ENCODE measurements at places on chromosomes 12 and 14. TPM values are rescaled to one million over a fixed set of nuclear protein-coding genes. Genes with fewer than 3 reads are reported as not detected.

- no peak overlapping the region for H3K27ac ChIP-seq
- no peak overlapping the region for H3K4me3 ChIP-seq
- H3K27me3 ChIP-seq: no peaks in the 10 kb centered on the region
- H3K36me3 ChIP-seq: no peaks in the 10 kb centered on the region
- no peak for DNase-seq
These were observed 94.6 kb downstream of the PAX9 start for GRCh38 chr14:36756226-36756625.

DNA sequence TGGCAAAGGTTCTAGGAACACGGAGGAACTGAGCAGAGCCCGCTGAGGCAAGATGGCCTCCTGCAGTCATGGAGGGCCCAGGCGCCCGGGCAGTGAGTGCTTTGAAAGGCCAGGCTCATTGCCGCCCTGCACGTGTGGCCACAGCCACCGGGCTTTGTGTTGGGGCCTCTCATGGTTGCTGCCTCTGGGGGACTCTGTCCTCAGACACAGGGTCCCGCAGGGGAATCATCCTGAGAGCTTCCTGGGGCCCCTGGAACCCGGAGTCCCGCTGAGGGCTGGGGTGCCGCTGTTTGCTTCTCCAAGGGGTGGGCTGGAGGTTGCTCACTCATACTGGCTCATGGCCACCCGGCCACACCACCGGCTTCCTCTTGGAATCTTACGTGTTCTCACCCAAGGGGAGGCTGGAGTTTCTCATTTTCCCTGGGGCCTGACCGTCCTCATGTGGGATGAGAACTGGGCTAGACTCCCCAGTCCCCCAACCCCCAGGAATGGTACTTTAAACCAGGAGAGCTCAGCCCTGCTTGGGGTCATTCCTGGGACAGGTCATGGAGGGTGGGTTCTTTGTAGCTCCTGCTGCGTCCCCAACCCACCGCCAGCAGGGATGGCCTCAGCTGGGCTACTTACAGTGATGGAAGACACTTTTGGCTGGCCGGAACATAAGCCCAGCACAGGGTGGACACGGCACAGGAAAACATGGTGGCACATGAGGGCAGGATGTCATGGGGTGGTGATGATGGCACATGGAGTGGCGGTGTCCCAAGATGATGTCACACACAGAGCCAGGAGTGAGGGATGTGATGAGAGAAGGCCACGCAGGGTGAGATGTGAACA, 21.1 kb upstream of the LRTM2 start:
- no peaks in the 10 kb centered on the region for H3K27me3 ChIP-seq
- no peak overlapping the region for H3K27ac ChIP-seq
- H3K36me3 ChIP-seq: no peaks in the 10 kb centered on the region
- H3K4me1 ChIP-seq: peaks cover 2% of the 10 kb centered on the region
- no peak overlapping the region for H3K4me3 ChIP-seq

DNA sequence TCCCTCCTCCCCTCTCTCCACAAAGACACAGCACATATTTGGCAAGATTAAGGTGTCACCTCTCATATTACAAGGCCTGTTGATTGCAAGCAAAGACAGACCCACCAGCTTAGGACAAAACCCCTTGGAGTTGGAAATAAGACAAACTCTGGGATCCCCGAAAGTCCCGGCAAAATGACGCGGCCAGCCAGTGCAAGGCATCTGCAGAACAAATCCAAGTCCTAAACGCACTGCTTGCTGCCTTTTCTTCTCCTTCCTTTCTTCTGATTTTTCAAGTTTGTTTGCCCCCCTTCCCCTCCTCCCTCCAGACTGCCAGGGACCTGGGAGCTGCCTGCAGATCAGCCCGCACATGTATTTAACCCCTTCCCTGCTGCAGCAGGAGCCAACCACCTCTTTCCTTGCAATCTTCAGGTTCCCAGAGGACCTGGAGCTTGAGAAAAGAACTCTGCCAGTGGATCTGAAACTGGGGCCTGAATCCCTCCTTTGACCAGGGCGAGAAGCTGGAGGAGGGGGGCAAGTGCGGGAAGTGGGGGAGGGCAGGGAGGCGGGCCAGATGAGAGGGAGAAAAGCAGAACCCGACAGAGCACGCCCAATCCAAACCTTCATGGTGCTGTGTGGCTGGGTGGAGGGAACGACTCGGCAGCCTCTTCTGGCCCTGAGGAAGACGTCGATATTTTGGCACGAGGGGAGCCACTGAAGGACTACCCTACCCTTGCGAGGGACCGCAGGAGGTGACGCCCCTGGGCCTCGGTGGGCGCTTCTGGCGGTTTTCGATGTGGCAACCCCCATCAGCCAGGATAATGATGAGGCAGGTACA, 2.0 kb upstream of the NTF3 start:
- no peaks in the 10 kb centered on the region for H3K36me3 ChIP-seq
- H3K27me3 ChIP-seq: peaks cover 35% of the 10 kb centered on the region
- no peak overlapping the region for H3K4me3 ChIP-seq
- DNase-seq: no peak
- no peak overlapping the region for H3K27ac ChIP-seq

GRCh38 chr12:55711786-55712553, 3.9 kb upstream of the BLOC1S1 start:
- no peak for DNase-seq
- no peak overlapping the region for H3K4me3 ChIP-seq
- peaks cover 26% of the 10 kb centered on the region for H3K4me1 ChIP-seq

DNA sequence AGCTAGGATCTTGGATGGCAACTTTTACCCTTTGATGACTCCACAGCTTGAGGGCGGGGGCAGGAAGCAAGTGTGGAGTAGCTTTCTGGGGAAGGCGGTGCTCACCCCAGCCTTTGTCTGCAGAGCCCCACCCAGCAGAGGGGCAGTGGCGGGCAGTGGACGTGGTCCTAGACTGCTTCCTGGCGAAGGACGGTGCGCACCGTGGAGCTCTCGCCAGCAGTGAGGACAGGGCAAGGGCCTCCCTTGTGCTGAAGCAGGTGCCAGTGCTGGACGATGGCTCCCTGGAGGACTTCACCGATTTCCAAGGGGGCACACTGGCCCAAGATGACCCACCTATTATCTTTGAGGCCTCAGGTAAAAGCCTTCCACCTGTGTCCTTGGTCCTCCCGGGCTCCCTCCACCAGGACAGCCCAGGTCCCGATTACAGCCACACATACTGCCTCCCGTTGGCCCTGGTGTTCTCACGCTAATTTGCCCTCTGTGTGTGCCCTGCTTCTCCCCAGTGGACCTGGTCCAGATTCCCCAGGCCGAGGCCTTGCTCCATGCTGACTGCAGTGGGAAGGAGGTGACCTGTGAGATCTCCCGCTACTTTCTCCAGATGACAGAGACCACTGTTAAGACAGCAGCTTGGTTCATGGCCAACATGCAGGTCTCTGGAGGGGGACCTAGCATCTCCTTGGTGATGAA, 1.2 kb downstream of the TAPBPL start:
- H3K36me3 ChIP-seq: peaks cover 88% of the 10 kb centered on the region
- peak; percentile 59 for DNase-seq
- no peaks in the 10 kb centered on the region for H3K27me3 ChIP-seq
- peaks cover 63% of the 10 kb centered on the region for H3K4me1 ChIP-seq
- H3K4me3 ChIP-seq: peak overlapping the region; percentile 100

GRCh38 chr14:68612049-68612448, 180.8 kb downstream of the ZFP36L1 start:
- no peak overlapping the region for H3K4me3 ChIP-seq
- H3K27ac ChIP-seq: no peak overlapping the region
- DNase-seq: no peak
- H3K4me1 ChIP-seq: peaks cover 11% of the 10 kb centered on the region
- H3K36me3 ChIP-seq: peaks cover 15% of the 10 kb centered on the region

DNA sequence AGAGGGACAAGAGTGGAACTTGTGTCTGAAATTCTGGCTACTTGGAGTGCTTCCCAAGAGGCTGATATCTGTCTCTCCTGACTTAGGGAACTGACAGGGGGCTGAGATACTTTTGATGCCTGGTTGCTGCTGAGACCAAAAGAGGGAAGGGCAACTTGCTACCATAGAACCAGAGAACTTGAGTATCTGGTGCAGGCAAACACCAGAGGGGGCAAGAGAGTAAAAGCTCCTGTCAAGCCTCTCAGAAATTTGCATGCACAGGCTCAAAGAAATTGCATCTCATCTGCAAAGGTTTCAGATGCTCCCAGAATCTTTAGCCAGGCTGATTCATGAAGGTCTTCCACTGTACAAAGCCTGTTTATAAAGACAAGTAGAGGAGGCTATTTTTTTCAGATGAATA, 391.3 kb upstream of the FOXG1 start:
- H3K4me3 ChIP-seq: no peak overlapping the region
- no peak for DNase-seq
- H3K27ac ChIP-seq: no peak overlapping the region
- no peaks in the 10 kb centered on the region for H3K36me3 ChIP-seq
- no peaks in the 10 kb centered on the region for H3K27me3 ChIP-seq
- H3K4me1 ChIP-seq: no peaks in the 10 kb centered on the region

GRCh38 chr12:88420457-88420856, 159.8 kb downstream of the KITLG start:
- H3K27ac ChIP-seq: no peak overlapping the region
- H3K4me3 ChIP-seq: no peak overlapping the region
- no peaks in the 10 kb centered on the region for H3K27me3 ChIP-seq
- DNase-seq: no peak

Gene IKZF4
- 14.9 TPM for total RNA-seq

GRCh38 chr12:111437816-111438454, 32.2 kb downstream of the SH2B3 start:
- no peaks in the 10 kb centered on the region for H3K27me3 ChIP-seq
- H3K4me1 ChIP-seq: peaks cover 86% of the 10 kb centered on the region
- H3K27ac ChIP-seq: peak overlapping the region; percentile 6
- H3K4me3 ChIP-seq: no peak overlapping the region
- DNase-seq: no peak
- H3K36me3 ChIP-seq: peaks cover 22% of the 10 kb centered on the region

Gene RNASE3
- total RNA-seq: not detected

GRCh38 chr12:29438752-29439408, 57.9 kb upstream of the ERGIC2 start:
- no peak overlapping the region for H3K27ac ChIP-seq
- no peak overlapping the region for H3K4me3 ChIP-seq
- no peaks in the 10 kb centered on the region for H3K4me1 ChIP-seq
- no peak for DNase-seq
- peaks cover 10% of the 10 kb centered on the region for H3K27me3 ChIP-seq
- H3K36me3 ChIP-seq: no peaks in the 10 kb centered on the region

Gene AP1G2
- total RNA-seq: 166 TPM

- no peaks in the 10 kb centered on the region for H3K36me3 ChIP-seq
- DNase-seq: no peak
- no peak overlapping the region for H3K27ac ChIP-seq
- no peaks in the 10 kb centered on the region for H3K4me1 ChIP-seq
These were observed 73.2 kb upstream of the SCN8A start for GRCh38 chr12:51517800-51518199.

DNA sequence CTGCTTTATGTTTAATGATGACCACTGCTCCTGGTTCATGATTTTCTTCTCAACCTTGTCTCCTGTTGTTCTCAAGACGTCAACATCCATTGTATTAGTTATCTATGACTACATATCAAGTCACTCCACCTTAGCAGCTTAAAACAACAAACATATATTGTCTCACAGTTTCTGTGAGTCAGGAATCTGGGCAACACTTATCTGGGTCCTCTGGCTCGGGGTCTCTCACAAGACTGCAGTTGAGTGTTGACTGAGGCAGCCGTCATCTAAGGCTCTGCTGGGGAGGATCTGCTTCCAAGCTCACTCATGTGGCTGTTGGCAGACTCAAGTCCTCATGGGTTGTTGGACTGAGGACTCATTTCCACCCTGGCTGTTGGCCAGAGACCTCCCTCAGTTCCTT, 27.3 kb upstream of the FRS2 start:
- no peak overlapping the region for H3K4me3 ChIP-seq
- H3K27me3 ChIP-seq: peaks cover 1% of the 10 kb centered on the region
- H3K36me3 ChIP-seq: no peaks in the 10 kb centered on the region
- no peaks in the 10 kb centered on the region for H3K4me1 ChIP-seq

Gene CYP27B1
- total RNA-seq: 6.6 TPM

Gene KRT79
- 0.16 TPM for total RNA-seq

DNA sequence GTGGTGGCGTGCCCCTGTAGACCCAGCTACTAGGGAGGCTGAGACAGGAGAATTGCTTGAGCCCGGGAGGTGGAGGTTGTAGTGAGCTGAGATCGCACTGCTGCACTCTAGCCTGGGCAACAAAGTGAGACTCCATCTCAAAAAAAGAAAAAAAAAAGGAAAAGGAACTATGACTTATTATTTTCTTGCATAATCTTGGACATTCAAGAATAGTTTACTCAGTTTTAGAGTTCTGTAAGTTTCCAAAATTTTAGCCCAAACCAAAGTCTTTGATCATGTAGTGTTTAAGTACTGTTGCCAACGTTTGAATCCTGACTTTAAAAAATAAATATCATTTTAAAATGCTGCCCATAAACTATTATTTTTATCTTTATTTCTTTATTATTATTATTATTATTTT, 6.2 kb downstream of the PSMA6 start:
- H3K27ac ChIP-seq: no peak overlapping the region
- peaks cover 75% of the 10 kb centered on the region for H3K4me1 ChIP-seq
- DNase-seq: no peak
- no peak overlapping the region for H3K4me3 ChIP-seq
- H3K36me3 ChIP-seq: peaks cover 50% of the 10 kb centered on the region
- H3K27me3 ChIP-seq: no peaks in the 10 kb centered on the region

DNA sequence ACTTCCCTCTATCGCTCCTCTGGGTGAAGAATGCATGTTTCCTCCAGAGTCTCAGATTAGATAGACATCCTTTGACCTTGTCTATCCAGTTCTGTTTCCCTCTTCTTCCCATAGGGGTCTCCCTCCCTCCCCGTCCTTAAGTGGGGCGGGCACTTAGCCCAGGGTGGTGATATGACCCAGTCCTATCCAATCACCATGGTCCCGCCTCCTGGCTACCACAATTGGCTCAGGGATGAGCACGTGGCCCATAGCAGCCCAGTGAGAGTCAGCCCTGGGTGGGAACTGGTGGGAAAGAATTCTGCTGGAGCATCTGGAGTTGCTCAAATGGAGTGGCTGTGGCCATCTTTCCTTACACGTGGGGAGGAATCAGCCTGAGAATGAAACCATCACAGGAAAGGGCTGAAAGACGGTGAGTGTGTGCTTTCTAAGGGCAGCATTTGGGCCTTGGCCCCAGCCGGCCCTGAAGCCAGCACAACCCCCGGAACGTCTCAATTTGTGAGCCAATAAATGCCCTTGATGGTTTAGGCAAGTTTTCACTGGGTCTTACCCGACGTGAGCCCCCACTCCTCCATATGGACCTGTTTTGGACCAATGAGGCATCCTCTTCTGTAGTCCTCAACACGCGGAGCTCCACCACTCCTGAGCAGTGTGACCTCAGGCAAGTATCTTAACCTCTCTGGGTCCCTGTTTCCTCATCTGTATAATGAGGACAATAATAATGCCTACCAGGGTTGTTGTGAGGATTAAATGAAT, 14.4 kb upstream of the MLXIP start:
- no peak overlapping the region for H3K4me3 ChIP-seq
- no peaks in the 10 kb centered on the region for H3K27me3 ChIP-seq
- peak; percentile 65 for DNase-seq
- H3K36me3 ChIP-seq: no peaks in the 10 kb centered on the region
- H3K4me1 ChIP-seq: peaks cover 15% of the 10 kb centered on the region

DNA sequence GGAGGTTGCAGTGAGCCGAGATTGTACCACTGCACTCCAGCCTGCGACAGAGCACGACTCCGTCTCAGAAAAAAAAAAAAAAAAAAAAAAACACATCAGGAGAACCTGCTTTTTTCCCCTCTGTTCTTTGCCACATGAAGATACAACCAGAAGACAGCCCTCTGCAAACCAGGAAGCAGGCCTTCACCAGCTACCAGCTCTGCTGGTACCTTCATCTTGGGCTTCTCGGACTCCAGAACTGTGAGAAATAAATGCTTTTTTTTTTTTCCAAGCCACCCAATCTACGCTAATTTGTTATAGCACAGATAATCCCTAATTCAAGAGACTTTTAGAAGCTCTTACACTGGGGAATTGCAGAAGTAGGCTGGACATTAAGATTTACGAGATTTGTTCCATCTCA, 121.2 kb downstream of the GARIN6 start:
- no peak overlapping the region for H3K27ac ChIP-seq
- no peaks in the 10 kb centered on the region for H3K27me3 ChIP-seq
- no peaks in the 10 kb centered on the region for H3K4me1 ChIP-seq
- H3K36me3 ChIP-seq: no peaks in the 10 kb centered on the region
- no peak for DNase-seq
- no peak overlapping the region for H3K4me3 ChIP-seq

Measured in activated CD4-positive, alpha-beta T cell treated with anti-CD3 and anti-CD28 coated beads for 36 hours (primary cell).